Activated B cell treated with CpG ODN at 0.5 μM for 24 hours (primary cell): ENCODE measurements at places on chromosomes 12 and 14. TPM values are rescaled to one million over a fixed set of nuclear protein-coding genes. Genes with fewer than 3 reads are reported as not detected.

DNA sequence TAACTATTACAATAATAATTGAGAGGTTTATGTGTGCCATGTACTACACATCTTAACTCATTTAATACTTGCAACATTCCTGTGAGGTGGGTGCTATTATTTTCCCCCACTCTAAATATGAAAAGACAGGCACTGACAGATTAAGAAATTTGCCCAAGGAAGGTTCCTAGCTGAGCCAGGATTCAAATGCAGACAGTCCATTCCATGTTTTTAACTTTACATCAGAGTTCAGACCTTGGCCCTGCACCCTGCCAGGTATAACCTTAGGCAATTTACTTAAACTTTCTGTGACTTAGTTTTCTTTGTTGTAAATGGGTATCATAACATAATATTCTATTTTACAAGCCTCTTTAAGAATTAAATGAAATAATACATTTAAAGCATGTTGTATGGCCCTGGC, 26.6 kb downstream of the RDH12 start:
- no peaks in the 10 kb centered on the region for H3K4me1 ChIP-seq
- no peaks in the 10 kb centered on the region for H3K36me3 ChIP-seq

LUM gene
- total RNA-seq = not detected in 2 replicates

DNAJC22 gene
- not detected in 2 replicates for total RNA-seq

DNA sequence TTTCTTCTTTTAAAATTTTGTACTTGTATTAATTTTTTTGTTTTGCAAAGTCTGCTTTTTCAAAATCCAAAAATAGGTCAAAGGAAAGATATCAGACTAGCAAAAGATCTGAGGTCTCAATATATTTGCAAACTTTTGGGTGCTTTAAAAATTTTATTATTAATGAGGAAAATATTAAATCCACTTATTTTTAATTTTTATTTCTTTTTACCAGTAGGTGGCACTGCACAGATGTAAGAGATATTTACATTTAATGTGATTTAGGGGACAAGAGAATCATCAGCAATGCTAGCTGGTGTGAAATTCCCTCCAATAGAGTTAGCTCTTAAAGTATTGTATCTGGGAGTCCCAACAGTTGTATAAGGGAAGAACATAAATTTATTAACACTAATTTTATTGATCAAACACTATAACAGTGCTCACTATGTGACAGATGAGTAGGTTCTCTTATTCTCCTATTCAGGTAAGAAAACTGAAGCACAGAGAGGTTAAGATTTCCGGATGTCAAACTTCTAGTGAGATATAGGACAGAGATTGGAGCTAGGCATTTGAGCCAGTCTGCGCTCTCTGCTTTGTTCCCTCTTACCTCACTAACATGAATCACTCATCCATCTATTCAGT, 30.5 kb downstream of the ALX1 start:
- H3K27ac ChIP-seq = no peak overlapping the region
- no peak overlapping the region for H3K4me3 ChIP-seq
- no peaks in the 10 kb centered on the region for H3K4me1 ChIP-seq
- no peak for DNase-seq

DNA sequence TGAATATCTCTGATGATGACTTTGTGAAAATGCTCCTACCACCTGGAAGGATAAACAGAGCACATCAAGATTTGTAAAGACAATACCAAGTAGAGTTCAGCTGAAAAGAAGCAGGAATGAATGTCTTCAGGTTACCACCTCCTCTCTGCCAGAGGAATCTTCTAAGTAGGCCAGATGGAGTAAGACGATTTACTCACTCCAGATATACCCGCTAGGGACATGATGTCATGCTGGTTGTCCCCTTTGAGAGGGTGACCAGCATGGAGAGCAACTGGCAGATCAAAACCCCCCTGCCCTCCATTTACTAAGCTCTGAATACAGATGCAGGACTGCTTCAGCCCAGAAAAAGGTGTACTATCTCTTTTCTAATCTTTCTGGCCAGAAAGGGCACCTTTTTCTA, 39.3 kb upstream of the HSPB8 start:
- no peak overlapping the region for H3K4me3 ChIP-seq
- no peak overlapping the region for H3K27ac ChIP-seq
- no peaks in the 10 kb centered on the region for H3K4me1 ChIP-seq
- H3K36me3 ChIP-seq = no peaks in the 10 kb centered on the region

DNA sequence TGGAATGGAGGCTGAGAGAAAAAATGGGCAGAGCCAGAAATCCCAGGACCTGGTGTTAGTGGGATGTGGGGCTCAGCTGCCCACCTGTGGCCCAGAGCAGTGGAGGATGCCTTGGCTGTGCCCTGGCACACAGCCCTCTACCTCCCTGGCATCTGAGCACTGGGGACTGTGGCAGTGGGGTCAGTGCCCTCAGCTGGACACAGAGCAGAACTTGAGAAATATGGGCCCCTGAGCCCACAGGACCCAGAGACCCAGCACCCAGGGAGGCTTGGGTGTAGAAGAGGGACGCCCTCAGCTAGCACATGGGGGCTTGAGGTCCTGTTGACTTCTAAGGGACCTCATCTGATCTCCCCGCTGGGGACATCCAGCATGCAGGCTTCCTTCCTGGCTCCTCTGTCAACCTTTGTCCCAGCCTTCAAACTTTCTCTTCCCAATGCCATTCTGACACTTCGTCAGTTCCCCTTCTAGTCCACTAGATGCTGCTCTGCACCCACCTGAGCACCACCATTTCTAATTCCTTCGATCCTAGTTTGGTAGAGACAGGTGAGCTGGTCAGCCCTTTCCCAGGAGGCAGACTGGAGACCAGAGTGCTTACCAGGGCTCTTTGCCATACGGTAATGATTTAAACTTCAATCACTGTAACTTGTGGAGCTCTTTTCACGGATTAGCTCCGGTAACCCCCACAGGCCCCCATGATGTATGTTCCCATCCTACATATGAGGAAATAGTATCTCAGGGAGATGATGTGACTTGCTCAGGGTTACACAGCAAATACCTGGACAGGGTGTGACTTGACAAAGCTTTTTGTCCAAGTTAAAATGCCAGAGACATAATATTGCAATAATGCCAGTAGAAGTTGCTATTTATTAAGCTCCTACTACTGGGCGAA, 143.7 kb downstream of the ASCL4 start:
- no peak for DNase-seq
- H3K4me3 ChIP-seq = no peak overlapping the region
- H3K36me3 ChIP-seq = no peaks in the 10 kb centered on the region
- H3K4me1 ChIP-seq = peaks cover 2% of the 10 kb centered on the region

- no peaks in the 10 kb centered on the region for H3K27me3 ChIP-seq
- no peak overlapping the region for H3K4me3 ChIP-seq
- DNase-seq = no peak
- no peaks in the 10 kb centered on the region for H3K36me3 ChIP-seq
Observed at GRCh38 chr14:44297437-44297836, 209.6 kb downstream of the FSCB start.

VDR gene
- 0.64 and 0.86 TPM in 2 replicates for total RNA-seq

DNA sequence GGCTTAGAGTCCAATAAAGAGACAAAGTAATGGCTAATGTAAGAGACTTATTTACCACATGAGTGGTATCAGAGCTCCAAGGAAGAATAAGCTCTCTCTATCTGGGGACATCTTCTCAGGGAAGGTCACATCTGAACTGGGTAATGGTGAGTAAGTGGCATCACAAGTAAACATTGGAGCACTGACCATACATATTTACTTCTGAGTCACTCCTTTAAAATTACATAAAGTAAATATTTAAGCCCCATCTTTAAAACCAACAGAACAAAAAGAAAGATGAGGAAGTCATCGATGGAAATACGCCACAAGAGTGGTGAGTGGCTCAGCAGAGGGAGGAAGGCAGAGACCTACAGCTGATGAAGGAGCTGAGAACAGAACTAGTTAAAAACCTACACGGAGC, 159.9 kb downstream of the DUSP6 start:
- no peaks in the 10 kb centered on the region for H3K27me3 ChIP-seq
- H3K27ac ChIP-seq = no peak overlapping the region
- DNase-seq = no peak
- H3K4me3 ChIP-seq = no peak overlapping the region
- H3K36me3 ChIP-seq = peaks cover 3% of the 10 kb centered on the region
- H3K4me1 ChIP-seq = no peaks in the 10 kb centered on the region

- H3K36me3 ChIP-seq = peaks cover 23% of the 10 kb centered on the region
- peak; percentile 39 for DNase-seq
- H3K4me1 ChIP-seq = peaks cover 75% of the 10 kb centered on the region
Observed at GRCh38 chr12:128820723-128821432, 2.9 kb downstream of the SLC15A4 start.

DNA sequence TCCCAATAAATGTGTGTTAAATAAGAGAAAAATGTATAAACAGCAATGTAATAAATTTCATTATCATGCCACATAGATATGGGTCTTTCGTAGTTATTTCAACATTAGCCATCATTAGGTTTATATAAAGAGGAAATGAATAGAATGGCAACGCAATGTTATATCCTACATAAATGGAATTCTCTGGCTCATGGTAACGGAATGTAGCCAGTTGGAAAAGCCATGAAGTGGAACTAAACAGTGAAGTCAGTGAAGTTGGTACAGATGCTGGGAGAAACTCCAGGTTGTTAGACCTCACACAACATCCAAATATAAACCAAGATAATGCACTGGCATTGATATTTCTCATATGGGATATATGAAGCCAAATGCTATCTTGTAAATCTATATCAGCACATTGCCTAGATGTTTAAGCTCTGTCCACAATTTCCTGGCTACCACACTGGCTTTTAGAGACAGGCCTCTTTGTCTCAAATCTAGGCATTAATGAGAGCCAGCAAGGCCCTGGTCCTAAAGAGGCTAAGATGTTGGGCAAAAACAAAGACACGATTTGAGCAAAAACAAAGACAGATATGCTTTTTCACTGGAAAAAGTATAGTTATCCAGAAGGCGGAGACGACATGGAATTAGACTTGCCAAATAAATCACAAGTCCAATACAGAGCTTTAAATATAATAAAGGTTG, 861.0 kb downstream of the RPS29 start:
- no peaks in the 10 kb centered on the region for H3K36me3 ChIP-seq
- no peak overlapping the region for H3K4me3 ChIP-seq
- no peaks in the 10 kb centered on the region for H3K4me1 ChIP-seq
- H3K27ac ChIP-seq = no peak overlapping the region

DDX55 gene
- total RNA-seq = 28.8 and 35.0 TPM in 2 replicates

DNA sequence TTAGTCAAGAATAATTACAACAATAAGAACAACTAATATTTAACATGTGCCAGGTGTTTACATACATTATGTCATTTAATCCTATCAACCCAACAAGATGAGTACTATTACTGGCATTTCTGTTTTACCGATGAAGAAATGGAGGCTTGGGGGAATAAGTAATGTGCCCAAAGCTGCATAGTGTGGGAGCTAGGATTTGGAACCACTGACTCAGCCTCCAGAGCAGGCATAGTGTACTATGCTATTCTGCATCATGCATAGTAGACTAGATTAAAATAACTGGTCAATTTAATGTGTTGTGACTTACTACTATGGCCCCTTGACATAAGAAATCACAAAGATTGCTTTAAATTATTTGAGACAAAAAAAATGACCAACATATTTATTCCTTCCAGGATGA, 9.5 kb downstream of the GPR19 start:
- no peaks in the 10 kb centered on the region for H3K27me3 ChIP-seq
- DNase-seq = no peak

EMP1 gene
- 0.39 TPM in 1 of 2 replicates, not detected in the other for total RNA-seq

DNA sequence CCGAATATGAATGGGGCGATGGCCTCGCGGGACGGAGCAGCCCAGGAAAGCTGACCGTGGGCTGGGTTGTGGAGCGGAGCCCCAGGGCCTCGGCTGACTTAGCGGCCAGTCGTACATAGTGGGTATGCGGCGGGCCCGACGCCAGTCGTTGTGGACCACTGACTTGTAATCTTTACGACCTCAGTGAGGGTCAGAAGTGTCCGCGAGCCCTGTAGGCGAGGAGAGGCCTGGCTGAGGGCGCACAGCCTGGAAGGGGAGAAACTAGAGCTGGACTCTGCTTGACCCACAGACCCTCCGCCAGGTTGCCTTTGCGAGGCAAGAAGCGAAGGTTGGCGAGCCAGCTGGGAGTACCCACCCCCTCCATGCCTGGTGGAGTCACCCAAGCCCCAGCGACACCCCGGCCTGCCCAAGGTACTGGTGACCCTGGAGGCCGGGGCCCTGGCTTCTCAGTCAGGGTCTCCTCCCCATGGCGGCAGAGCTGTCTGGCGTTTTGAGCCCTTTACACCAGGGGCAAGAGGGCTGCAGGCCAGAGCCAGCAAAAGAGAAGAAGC, 15.6 kb upstream of the DYNC1H1 start:
- peak overlapping the region; percentile 97 for H3K27ac ChIP-seq
- H3K4me1 ChIP-seq = peaks cover 19% of the 10 kb centered on the region
- peaks cover 15% of the 10 kb centered on the region for H3K27me3 ChIP-seq
- H3K4me3 ChIP-seq = peak overlapping the region; percentile 93

GRCh38 chr14:105477660-105478397, 3.2 kb downstream of the CRIP2 start:
- no peak overlapping the region for H3K27ac ChIP-seq
- no peaks in the 10 kb centered on the region for H3K36me3 ChIP-seq
- peaks cover 3% of the 10 kb centered on the region for H3K27me3 ChIP-seq
- H3K4me3 ChIP-seq = no peak overlapping the region
- DNase-seq = peak; percentile 44

- H3K27me3 ChIP-seq = no peaks in the 10 kb centered on the region
- peaks cover 65% of the 10 kb centered on the region for H3K4me1 ChIP-seq
- no peaks in the 10 kb centered on the region for H3K36me3 ChIP-seq
- H3K27ac ChIP-seq = no peak overlapping the region
- no peak overlapping the region for H3K4me3 ChIP-seq
- DNase-seq = no peak
Observed at GRCh38 chr14:105073720-105074600, 8.7 kb upstream of the GPR132 start.

VSIG10 gene
- total RNA-seq = 1.6 and 2.4 TPM in 2 replicates

- H3K27ac ChIP-seq = no peak overlapping the region
- DNase-seq = no peak
- H3K4me1 ChIP-seq = no peaks in the 10 kb centered on the region
- H3K36me3 ChIP-seq = no peaks in the 10 kb centered on the region
- no peak overlapping the region for H3K4me3 ChIP-seq
Observed at GRCh38 chr14:43042408-43042807, 1435.7 kb downstream of the LRFN5 start.

DNA sequence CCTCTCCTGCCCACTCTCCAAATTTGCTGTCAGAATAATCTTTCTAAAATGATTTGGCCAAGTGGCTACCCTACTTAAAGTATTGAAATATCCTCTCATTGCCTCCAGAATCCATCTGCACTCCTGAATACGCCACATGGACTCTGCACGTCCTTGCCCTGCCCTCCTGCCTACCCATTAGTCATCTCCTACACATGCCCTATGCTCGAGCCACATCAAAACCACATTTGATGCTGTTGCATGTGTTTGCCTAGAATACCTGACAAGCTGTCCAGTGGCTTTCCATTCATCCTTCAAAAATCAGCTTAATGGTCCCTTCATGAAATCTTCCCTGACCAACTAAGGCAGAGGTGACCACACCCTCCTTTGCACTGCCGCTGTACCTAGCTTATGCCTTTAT, 17.0 kb downstream of the VCPKMT start:
- DNase-seq = no peak
- H3K4me1 ChIP-seq = peaks cover 74% of the 10 kb centered on the region
- peaks cover 25% of the 10 kb centered on the region for H3K36me3 ChIP-seq
- H3K4me3 ChIP-seq = no peak overlapping the region
- H3K27ac ChIP-seq = peak overlapping the region; percentile 62
- H3K27me3 ChIP-seq = no peaks in the 10 kb centered on the region
